Thyroid gland (tissue), 4 donors: ENCODE measurements at places on chromosomes 3 and 15. TPM values are rescaled to one million over a fixed set of nuclear protein-coding genes. Genes with fewer than 3 reads are reported as not detected.

DNA sequence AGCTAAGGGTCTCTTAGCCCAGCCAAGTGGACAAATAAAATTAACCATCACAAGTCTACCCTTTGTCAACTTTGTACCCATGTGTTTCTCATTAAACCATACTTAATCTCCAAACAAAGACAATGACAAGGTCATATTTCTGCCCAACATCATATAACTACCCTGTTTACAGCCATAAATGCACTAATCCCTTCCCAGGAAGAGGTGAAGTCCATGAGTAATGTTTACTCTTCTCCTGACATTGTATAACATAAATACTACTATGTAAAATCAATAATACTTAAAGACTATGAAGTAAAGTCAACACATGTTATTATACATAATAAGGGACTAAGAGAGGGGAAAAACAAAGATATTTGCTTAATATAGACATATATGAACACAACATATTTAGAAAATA lies 38.5 kb upstream of the FAN1 start:
- DNase-seq, result no peak

DNA sequence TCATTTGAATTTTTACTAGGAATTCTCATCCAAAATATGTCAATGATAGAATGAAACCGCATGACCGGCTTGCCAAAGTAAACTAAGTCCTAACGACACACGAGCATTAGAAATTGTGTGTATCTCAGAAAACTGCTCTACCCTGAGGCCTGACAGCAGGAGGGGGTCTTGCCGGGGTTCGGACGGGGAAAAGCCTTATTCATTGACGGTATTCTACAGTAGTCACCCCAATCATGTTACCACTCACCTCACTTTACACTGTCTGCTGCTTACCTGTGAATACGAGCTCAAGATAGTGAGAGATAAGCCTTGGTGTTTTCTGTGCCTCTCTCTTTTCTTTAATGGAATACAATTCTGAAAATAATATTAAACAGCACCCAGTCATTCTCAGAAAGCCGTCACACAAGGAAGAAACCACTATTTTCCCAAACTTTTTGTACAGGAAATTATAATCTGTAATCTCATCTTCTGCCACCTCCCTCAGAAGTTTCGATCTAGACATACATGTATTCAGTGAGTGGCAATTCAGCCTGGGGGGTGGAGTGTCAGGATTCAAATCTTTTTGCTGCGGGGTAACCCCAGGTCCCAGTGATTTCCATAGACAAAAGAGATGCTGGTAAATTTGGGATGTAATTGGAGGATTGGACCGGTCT lies 492 bp upstream of the FAM43A start:
- DNase-seq, result no peak

GRCh38 chr3:195257454-195258448 lies 13.2 kb downstream of the XXYLT1 start:
- no peak for DNase-seq

DNA sequence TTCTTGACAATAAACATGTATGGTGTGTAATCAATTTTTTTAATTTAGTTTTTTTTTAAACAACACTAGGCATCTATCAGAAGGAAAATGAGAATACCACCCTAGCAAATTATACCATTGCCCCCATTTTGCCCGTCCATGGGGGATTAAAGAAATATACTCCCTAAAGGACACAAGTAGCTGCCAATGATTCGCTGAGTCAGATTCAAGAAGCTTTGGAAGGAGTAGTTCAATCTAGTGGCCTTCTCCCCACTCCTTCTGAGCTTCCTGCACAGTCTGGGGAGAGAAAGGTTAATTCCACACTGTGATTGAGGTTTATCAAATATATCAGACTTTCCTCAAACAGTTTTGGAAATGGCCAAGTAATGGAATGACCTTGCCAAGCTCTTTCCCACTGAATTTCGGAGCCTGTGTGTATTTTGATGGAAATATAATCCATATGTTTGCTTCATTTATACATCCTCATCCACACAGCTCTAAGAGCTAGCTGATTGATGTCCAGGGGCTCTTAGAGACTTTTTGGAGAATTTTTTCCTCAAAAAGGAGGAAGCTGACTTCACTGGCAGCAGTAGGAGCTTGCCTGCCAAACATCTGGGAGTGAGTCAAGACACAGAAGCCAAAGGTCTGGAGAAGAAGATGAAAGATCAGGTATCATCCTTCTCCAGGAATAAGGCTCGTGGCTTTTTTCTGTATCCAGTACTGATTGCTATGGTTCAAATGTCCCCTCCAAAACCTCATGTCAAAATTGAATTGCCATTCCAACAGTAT lies 478.5 kb upstream of the PROK2 start:
- DNase-seq, result no peak

GRCh38 chr3:152823781-152824180 lies 11.2 kb upstream of the P2RY1 start:
- no peak for DNase-seq

GRCh38 chr3:11435440-11436165 lies 163.4 kb downstream of the ATG7 start:
- no peak for DNase-seq

- DNase-seq, result no peak
These were observed 89.0 kb upstream of the FGF12 start for GRCh38 chr3:192816351-192816750.

GRCh38 chr3:191944835-191945234 lies 483.9 kb downstream of the PYDC2 start:
- DNase-seq, result no peak

DNA sequence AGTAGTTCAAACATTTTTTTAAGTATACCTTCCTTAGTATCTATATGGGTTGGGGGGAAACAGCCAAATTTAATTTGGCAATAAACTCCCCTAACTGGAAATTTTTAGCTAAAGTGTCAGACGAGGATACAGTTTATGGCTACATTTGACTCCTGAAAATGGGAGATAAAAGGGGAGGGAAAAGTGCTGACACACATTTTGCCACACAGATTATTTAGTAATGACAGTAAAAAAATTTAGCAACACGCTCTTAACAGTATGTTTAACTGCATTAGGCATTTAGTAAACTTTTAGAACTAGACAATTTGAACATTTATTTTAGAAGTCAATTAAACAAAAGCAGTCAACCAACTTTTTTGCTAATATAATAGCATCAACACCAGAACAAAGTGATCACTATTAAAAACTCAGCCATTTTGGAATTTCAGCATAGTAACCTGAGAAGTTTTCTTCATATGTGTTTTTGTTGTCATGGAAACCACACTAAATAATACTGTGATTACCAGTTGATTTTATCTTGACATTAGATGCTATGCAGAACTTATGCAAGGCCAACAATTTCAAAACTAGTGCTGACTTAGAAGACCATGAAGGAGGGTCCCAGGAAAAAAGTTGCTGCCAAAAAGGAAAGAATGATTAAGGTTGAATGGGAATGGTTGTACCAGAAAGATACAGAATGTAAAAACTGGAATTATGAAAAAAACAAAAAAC lies 47.0 kb upstream of the TFG start:
- no peak for DNase-seq

- no peak for DNase-seq
These were observed 143.9 kb downstream of the TLE3 start for GRCh38 chr15:69953816-69954215.

DNA sequence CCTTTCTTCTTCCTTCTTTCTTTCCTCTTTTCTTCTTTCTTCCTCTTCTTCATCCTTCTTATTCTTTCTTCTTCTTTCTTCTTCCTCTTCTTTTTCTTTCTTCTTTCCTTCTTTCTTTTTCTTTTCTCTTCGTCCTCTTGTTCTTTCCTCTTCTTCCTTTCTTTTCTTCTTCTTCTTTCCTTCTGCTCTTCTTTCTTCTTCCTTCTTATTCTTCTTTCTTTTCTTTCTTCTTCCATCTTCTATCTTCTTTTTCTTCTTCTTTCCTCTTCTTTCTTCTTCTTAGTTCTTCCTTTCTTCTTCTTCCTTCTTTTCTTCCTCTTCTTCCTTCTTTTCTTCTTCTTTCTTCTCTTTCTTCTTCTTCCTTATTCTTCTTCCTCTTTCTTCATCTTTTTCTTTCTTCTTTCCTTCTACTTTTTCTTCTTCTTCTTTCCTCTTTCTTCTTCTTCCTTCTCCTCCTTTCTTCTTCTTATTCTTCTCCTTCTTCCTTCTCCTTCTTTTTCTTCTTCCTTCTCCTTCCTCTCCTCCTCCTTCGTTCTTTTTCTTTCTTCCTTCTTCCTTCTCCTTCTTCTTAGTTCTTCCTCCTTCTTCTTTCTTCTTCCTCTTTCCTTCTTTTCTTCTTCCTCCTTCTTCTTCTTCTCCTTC lies 37.8 kb downstream of the SPG21 start:
- DNase-seq, result no peak

- DNase-seq, result no peak
These were observed 253.3 kb downstream of the PTPRG start for GRCh38 chr3:61814674-61815073.

DNA sequence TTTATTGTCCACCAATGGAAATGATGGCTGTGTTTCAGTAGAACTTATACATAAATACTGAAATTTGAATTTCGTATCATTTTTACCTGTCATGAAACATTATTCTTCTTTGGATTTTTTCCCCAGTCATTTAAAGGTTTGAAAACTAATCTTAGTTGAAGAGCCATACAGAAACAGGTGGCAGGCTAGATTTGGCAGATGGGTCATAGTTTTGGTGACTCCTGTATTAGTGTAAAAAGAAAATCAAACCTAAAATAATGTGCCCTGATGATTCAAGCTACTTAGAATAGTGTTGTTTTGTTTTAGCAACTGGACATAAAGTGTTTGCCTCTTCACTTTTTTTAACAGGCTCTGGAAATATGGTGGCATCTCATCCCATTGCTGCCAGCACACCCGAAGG lies 68.9 kb downstream of the SIDT1 start:
- no peak for DNase-seq

DNA sequence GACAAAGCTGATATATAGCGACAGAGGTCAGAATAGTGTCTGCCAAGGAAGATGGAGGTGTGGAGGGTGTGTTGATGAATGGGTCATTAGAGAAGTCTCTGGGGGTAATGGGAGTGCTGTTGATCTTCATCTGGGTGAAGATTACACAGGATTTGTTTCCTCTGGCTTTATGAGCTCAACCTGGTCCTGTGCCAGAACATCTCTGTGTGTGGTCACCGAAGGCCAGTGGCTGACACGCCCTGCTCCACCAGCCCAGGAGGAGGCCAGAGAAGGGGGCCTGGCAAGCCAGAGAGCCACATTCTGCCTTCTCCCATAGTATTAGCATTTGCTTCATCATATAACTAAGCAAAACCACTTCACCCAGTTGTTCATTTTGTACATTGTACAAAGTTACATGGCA lies 121.1 kb downstream of the ZNF621 start:
- DNase-seq, result peak; percentile 2

DNA sequence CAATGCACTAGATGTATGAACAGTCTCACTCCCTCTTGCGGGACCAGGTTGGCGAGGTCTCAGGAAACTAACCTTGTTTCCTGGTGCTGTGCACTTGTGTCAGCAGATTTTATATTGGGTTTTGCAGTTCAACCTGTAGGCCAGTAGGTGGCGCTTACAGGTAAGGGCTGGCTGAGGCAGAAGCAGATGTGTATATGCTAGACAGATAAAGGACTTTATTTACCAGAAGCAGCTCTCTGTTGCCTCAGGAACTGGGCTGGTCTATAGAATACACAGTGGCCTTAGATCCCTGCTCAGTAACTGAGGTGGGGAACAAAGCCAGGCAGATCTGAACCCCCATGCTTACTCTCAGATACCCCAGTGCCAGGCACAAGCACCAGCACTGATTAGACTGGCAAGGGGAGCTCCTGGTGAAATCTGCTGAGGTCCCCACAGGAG lies 296.8 kb downstream of the DOCK3 start:
- DNase-seq, result peak; percentile 43

- no peak for DNase-seq
These were observed 33.6 kb upstream of the LINGO1 start for GRCh38 chr15:77666296-77666660.

GRCh38 chr3:138125548-138126221 lies 6.5 kb downstream of the A4GNT start:
- DNase-seq, result no peak

DNA sequence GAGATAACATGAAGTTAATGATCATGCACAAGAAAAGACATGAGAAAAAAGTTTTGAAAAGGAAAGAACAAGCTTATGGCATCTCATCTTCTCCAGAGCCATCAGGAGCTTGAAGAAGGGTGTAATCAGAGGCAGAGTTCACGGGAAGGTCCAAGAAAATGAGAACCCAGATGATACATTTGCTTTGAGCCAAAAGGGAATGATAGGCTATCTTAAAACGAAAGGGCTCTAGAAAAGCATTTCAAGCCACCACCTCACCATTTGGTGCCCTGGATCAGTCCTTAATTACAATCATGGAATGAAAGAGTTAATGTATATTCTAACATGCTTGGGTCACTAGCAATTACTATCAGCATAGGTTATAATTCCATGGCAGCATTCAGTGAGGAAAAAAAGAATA lies 781.8 kb downstream of the ROBO1 start:
- no peak for DNase-seq

The PPP1R14D gene
- not detected for total RNA-seq

The ACKR2 gene
- total RNA-seq, result 14.1 TPM

The MYH15 gene
- total RNA-seq, result 0.08 TPM

The C3orf49 gene
- total RNA-seq, result not detected

The LRRC31 gene
- total RNA-seq, result not detected

The FETUB gene
- total RNA-seq, result not detected
